ENCODE measurements at places on chromosomes 13 and 19.

DNA sequence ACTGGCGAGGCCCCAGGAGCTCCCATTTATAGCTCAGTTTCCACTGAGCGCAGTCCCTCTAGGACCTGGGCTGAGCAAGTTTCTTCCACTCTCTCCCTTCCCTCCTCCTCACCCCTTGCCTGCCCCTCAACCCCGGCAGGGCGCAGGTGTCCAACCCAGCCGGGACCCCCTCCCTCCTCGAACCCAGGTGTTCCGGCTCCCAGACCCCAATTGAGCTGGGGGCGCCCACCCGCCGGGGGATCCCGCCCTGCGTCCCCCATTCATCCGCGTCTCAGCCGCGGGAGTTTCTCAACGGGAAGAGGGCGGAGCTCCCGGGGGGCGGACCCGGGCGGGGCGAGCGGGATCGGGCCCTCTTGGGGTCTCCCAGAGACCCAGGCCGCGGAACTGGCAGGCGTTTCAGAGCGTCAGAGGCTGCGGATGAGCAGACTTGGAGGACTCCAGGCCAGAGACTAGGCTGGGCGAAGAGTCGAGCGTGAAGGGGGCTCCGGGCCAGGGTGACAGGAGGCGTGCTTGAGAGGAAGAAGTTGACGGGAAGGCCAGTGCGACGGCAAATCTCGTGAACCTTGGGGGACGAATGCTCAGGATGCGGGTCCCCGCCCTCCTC lies at the start of gene KIRREL2:
TSS of gene KIRREL2 (plus strand) at position 366 of the 604 bp plus-strand sequence. CDS start at position 575, 209 bp downstream.
- DNase-seq = no peak

- no peak for DNase-seq
Measured at GRCh38 chr13:113224486-113224885, 15.1 kb downstream of the CUL4A start.

GRCh38 chr13:111968336-111969010 lies 98.5 kb upstream of the SOX1 start:
- DNase-seq = no peak

DNA sequence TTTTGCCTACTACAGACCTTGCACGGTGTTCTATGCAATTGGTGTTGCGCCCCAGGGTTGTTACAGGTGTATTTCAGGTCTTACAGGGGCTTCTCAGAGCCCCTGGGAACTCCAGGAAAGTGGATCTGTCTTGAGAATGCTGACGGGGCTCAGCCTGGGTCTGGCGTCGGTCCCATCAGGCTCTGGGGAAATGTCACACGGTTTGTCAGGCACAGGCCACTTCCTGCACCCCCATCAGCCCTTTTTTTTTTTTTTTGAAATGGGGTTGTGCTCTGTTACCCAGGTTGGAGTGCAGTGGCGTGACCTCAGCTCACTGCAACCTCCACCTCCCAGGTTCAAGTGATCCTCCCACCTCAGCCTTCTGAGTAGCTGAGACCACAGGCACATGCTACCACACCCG lies 13.2 kb downstream of the CLEC4G start:
- no peak for DNase-seq

DNA sequence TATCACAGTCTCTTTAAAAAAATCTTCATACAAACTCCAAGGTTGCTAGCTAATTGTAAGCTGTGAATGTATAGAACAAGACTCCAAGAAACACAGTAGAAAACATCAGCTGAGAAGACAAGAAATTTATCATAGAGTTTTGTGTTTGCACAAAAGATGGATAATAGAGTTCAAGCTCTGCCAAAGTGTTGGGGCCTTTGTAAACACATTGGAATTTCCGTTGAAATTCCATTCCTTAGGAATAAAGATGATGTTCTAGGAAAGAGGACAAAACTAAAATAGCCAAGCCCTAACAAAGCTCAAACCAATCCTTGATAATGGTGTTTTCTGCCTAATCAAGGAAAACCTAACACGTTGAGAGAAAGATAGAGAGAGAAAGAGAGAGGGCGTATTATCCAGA lies 20.6 kb downstream of the LRRC63 start:
- no peak for DNase-seq

DNA sequence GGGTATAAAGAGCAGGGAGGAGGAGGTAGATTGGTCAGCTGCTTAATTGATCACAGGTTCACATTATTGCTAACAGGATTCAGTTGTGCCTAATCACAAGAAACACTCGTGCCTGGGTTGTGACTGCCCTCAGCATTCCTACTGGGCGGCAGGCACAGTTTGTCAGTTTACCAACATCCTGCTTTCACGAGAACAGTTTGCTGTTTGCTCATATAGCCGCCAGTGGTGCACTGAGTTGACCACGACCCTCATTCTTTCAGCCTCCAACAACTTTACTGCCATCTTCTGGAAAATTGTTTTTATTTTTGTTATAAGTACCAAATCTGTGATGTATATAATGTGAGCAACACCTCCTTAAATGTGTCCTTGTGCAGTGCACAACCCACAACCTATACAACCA lies 16.2 kb upstream of the IFT88 start:
- DNase-seq = no peak

DNA sequence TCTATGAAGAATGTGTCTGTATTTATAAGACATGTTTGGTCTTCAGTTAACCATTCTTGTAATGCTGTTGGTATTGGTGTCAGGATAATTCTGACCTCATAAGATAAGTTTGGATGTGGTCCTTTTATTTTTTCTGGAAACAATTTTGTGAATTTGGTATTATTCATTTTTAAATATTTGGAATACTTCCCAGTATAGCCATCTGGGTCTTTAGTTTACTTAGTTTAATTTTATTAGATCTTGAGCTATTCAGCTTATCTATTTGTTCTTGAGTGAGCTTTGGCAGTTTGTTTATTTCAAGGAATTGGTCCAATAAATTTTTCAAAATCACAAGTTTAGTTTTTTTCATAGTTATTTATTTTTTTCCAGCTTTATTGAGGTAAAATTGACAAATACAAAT lies 335.4 kb upstream of the PCDH20 start:
- no peak for DNase-seq

GRCh38 chr13:23348262-23349127 lies 85.0 kb downstream of the SACS start:
- DNase-seq = no peak

- no peak for DNase-seq
Measured at GRCh38 chr13:43522788-43523187, 264.0 kb downstream of the ENOX1 start.

GRCh38 chr13:41458761-41459431 lies 1.5 kb downstream of the RGCC start:
- no peak for DNase-seq

GRCh38 chr13:30730526-30730925 lies 4.8 kb upstream of the ALOX5AP start:
- DNase-seq = no peak

- no peak for DNase-seq
Measured at GRCh38 chr13:98880677-98881076, 97.2 kb downstream of the DOCK9 start.
